ENCODE measurements at places on chromosomes 4 and X.

GRCh38 chr4:32196950-32197688 is 1477.0 kb downstream of the PCDH7 start:
- peak; percentile 35 for DNase-seq

GRCh38 chr4:304969-305680 is at the start of gene ZNF732:
Gene ZNF732, minus strand, starts transcription at chr4:305474. Its CDS starts 164 bp downstream, at chr4:305310.
- peak; percentile 74 for DNase-seq

GRCh38 chrX:72169008-72169728 is 12.4 kb upstream of the PIN4 start:
- peak; percentile 8 for DNase-seq

DNA sequence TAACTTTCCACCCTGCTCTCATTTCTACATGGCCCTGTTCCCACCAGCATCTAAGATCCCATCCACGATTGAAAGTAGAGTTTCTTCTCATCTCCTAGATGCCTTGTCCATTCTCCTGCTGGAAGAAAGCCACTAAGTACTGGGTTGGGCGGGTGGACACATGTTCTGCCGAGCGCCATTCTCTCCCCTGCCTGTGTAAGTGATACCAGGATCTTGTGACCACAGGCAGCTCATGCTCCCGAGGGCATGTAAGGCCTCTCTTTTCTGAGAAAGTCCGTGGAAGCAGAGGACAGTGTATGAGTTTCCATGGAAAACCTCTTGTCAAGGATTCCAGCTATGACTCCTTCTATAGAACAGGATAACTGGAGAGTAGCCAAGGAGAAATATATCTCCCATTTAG is 3.3 kb upstream of the SLC25A4 start:
- no peak for DNase-seq

GRCh38 chr4:9781343-9782135 is at the start of gene DRD5:
Gene DRD5, plus strand, starts transcription at chr4:9781634. Its CDS starts 396 bp downstream, at chr4:9782030.
- DNase-seq: no peak

DNA sequence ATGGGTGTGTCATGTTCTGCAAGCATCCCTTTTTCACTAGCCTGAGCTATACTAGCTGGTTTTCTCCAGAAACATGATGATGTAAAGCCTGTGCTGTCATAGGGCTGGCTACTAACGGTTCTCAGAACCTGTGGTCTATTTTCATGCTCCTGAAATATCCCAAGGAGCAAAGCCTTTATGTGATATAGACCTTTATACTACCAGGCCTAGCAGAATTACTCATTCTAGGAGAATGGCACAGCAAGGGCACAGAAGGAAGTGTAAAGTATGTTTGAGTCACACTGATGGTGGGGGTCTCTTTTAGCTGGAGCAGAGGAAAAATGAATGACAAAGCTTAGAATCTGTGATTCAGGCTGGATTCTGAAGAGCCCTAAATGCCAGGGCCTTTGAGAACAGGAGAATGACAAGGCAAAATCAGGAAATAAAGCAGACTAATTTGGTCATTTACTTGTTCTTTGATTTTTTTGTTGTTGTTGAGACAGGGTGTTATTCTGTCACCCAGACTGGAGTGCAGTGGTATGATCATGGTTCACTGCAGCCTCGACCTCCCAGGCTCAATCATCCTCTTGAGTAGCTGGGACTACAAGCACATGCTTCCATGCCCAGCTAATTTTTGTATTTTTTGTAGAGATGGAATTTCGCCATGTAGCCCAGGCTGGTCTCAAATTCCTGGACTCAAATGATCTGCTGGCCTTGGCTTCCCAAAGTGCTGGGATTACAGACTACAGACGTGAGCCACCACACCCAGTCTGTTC is 11.8 kb downstream of the TCEAL1 start:
- DNase-seq: no peak

- DNase-seq: no peak
Observed at GRCh38 chr4:104123021-104123420, 371.7 kb downstream of the CXXC4 start.

GRCh38 chrX:31038575-31039326 is 33.1 kb downstream of the FTHL17 start:
- DNase-seq: no peak

DNA sequence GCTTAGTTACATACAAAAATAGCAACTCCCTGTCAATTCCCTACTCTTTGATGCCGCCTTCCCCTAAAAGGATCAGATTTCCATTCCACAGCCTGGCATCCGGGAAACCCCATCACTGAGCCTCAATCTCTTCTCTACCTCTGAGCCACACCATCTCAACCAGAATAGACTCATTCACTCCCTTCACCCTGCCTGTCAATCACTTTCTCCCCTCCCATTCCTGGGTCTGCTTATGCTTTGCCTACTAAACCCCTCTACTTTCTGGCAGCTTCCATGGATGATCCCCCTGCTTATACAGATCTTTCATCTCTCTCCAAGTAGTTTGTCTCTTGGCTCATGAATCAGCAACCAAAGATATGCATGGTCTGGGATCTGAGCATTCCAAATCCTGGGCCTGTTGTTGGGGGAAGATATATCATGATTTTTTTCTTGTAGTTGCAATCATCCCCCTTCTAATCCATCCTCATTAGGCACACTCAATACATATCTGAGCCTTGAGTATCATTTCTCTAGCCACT is 2.6 kb downstream of the AMER1 start:
- DNase-seq: no peak

GRCh38 chr4:126268106-126268505 is 953.4 kb downstream of the FAT4 start:
- DNase-seq: no peak

GRCh38 chr4:151801547-151802516 is 41.0 kb upstream of the GATB start:
- peak; percentile 11 for DNase-seq

GRCh38 chr4:24991015-24991414 is 39.7 kb downstream of the LGI2 start:
- no peak for DNase-seq

GRCh38 chr4:8115916-8116315 is 42.7 kb downstream of the ABLIM2 start:
- no peak for DNase-seq

DNA sequence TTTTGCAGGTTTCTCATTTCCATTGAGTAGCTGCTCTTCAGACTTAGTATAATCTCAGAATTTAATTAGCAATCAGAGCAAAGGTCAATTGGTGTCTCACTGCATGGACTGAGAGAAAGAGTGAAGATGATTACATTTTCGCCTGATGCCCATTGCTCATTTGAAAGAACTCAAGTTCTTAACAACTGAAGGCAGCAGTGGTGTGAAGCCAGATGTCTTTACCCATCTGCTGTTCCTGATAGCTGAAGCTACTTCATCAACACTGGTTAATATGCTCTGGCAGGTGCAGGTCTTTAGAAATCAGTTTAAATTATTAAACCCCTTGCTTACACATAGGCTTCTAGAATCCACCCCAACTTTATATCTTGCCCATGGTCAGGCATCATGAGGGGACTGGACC is 64.5 kb upstream of the FRAS1 start:
- DNase-seq: no peak

DNA sequence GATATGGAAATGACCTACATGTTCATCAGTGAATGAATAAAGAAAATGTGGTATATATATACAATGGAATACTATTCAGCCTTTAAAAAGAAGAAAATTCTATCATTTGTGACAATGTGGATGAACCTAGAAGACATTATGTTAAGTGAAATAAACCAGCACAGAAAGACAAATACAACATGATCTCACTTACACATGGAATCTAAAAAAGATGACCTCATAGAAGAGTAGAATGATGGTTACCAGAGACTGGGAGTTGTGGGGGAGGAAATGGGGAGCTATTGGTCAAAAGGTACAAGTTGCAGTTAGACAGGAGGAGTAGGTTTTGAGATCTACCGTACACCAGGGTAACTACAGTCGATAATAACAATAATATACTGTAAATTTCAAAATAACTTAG is 51.5 kb downstream of the WNK3 start:
- no peak for DNase-seq

- no peak for DNase-seq
Observed at GRCh38 chr4:5706486-5707290, 1.7 kb downstream of the EVC2 start.

- no peak for DNase-seq
Observed at GRCh38 chr4:47674144-47674543, 163.7 kb downstream of the CORIN start.

GRCh38 chr4:37891260-37892159 is 626 bp downstream of the TBC1D1 start:
- no peak for DNase-seq

DNA sequence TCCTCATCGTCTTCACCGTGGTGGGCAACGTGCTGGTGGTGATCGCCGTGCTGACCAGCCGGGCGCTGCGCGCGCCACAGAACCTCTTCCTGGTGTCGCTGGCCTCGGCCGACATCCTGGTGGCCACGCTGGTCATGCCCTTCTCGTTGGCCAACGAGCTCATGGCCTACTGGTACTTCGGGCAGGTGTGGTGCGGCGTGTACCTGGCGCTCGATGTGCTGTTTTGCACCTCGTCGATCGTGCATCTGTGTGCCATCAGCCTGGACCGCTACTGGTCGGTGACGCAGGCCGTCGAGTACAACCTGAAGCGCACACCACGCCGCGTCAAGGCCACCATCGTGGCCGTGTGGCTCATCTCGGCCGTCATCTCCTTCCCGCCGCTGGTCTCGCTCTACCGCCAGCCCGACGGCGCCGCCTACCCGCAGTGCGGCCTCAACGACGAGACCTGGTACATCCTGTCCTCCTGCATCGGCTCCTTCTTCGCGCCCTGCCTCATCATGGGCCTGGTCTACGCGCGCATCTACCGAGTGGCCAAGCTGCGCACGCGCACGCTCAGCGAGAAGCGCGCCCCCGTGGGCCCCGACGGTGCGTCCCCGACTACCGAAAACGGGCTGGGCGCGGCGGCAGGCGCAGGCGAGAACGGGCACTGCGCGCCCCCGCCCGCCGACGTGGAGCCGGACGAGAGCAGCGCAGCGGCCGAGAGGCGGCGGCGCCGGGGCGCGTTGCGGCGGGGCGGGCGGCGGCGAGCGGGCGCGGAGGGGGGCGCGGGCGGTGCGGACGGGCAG is 792 bp downstream of the ADRA2C start:
- DNase-seq: peak; percentile 45

- DNase-seq: no peak
Observed at GRCh38 chr4:125049711-125050110, 265.0 kb upstream of the FAT4 start.

- peak; percentile 56 for DNase-seq
Observed at GRCh38 chr4:139265654-139266053, 14.4 kb downstream of the MGARP start.

DNA sequence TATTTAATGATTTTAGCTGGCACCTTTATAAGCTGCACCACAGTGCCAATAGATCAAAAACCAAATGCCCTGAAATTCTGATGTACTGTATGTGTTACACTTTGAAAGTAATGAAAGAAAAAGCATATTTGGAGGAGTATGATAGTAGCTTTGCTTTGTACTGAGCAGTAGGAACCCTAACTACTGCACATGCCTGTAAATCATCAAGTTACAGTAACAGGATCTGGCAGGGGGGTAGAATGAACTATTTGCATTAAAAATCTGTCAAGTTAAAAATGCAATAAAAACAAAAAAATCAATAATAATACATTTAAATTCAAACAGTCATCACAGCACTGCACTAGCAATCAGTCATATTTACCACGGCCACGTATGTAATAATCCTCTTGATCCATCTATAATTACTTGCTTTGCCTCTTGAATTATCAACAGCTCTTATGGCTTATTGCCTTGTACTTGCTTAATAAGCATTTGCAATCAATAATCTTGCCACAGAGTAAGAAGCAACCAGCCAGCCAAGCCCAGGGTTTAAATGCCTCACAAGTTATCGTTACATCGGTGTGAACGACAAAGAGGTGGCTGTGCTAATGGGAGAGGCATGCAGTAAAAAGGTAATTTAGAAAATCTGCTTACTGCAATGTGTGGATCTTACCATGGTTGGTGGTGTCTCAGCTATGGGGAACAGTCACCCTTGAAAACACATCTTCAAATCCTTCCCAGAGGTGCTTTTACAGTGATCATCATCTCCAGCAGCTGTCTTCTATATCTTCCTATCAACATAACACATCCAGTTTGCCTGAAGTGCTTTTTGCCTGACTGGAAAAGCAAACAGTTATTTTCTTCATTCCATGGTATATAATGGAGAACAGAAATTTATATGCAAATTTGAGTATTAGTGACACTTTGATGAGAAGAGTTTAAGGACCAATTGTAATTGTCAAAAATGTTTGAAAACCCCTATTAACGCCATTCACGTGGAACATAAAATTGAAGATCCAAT is 1812.1 kb upstream of the ADGRL3 start:
- DNase-seq: no peak

DNA sequence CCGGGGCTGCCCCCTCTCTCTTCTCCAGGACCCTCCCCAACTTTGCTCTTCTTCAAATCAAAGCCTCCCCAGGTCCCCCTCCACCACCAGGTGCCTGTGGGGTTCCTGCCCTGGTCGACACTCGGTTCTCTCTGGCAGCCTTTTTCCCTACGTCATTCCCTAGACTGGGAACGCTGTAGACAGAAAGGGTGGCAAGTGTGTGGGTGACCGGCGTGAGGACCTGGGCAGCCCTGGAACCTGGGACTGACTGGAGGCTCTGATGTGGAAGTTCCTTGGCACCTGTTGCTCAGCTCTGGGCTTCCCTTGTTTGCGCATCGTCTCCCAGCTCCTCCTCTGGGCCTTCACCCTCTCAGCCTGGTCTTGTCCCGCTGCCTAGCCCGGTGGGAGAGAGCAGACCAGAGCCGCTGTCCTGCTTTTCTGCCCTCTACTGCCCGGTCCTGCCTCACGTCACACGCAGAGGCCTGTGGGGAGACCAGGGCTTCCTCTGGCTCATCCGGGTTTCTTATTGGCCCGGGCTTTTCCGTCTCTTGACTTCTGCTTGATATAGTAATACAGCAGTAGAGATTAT is 1.3 kb downstream of the TACC3 start:
- no peak for DNase-seq

GRCh38 chr4:98950925-98951324 is 22.0 kb upstream of the EIF4E start:
- DNase-seq: no peak

DNA sequence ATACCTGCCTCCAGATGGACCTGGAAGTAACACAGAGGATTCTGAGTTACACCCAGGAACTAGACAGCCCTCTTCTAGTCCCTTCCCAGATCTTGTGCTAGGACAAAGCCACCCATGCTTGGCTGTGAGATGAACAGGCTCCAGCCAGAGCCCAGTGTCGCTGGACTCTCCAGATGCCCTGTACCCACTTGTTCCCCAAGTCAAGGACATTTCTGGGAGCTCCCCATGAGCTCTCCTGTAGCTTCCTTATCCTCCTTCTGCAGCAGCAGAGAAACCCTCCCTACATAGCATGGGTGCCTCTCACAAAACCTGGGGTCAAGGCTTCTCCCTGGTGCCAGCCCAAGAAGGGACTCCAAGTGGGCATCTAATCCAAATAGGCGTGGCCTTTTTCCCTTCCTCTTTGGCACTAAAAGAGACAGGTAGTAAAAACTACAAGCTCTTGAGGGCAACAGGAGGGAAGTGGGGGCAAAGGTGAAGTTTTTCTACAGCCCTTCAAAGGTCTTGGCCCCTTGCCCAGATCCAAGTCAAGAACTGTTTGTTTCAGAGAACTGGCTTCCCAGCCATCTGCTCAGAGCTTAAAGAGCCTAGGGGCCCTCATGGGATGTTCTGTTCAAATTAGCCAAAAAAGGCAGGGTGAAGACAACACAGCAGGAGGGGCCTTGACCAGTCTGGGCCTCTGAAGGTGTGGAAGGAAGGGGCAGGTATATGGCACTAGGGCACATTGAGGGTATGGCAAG is 8.5 kb upstream of the ERCC6L start:
- peak; percentile 72 for DNase-seq
